Epithelial cell of proximal tubule (primary cell): ENCODE measurements at places on chromosomes 16 and 17. TPM values are rescaled to one million over a fixed set of nuclear protein-coding genes. Genes with fewer than 3 reads are reported as not detected.

DNA sequence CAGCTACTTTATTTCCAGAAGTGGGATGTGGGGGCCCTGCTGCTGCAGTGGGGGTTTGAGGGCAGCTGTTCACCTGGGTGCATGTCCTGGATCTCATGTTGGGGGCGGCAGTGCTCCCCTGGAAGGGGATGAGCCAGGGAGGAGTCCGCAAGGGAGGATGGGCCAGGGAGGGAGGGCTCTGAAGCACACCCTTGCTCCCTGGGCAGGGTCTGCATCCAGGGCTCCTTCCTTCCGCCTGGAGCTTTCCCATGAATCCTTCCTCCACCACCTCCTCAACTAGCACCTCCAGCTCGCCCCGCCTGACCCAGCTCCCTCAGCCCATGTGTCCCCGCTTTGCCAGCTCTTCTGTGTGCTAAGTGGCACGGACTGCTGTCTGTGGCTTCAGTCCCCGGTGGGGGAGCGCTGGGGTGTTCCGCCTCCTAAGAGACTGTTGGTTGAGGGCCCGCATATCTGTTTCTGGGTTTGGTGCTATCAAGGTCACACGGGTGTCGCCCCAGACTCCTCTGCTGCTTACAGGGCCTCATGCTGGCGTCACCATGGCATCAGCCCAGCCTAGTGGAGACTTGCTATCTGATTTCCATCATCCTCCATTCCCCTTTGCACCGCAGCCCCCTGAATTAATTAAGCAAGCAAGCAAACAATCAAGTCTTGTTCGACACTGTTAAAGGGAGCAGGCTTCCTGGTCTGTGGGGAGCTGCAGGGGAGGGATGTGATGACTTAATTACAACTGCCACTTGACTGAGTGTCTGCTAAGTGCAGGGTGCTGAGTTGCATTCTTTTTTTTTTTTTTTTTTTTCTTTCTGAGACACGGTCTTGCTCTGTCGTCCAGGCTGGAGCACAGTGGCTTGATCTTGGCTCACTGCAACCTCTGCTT lies 71.8 kb downstream of the PRKCA start:
- no peak for DNase-seq

DNA sequence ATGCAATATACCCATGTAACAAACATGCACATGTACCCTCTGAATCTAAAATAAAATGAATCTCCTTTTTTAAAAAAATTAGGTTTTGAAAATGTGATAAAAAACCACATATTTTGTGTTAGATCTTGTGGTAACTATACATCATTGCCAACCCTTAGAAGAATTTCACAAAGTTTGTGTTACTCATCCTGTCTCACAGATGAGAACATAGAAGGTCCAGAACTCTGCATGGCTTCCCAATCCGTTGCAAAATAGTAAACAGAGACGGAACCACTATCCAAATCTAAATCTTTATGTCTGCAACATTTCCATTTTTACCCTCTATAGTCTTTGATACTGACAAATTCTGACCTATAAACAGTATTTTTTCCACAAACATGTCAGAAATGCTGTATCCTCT lies 759.9 kb downstream of the KCNJ2 start:
- no peak for DNase-seq

NPIPA8 gene
- total RNA-seq = not detected in 2 replicates

- no peak for DNase-seq
Measured at GRCh38 chr17:78567991-78568390, 9.2 kb downstream of the DNAH17 start.

CCL1 gene
- total RNA-seq = not detected in 2 replicates

GRCh38 chr16:79347277-79347676 lies 253.3 kb downstream of the MAF start:
- DNase-seq = no peak

RNF213 gene
- 29.4 and 80.5 TPM in 2 replicates for total RNA-seq

DNA sequence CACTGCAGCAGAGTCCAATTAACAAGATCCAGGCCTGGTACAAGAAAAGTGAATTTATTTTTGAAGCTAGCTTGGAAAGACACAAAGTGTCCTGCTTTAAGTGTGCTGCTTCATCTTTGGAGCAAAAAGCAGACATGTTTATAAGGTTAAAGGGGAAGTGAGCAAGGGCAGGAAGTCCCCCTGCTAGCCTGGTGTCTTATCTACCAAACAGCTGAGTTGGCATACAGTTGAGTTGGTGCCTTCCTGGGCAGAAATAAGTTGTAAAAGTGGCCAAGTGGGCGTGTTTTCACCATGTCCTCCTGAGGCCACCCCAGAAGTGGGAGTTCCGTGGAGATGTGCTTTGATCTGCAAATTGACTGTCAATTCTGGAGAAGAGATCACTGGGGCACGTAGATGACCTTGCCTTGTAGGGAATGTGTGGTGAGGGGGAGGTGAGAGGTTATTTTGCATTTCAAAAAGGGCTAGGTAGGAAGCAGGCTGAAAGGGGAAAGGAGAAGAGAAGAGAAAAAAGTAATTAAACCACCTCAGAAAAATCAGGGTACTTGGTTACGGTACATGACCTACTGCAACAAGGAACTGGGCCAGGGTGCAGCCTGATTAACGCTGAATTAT lies 38.3 kb upstream of the HSBP1 start:
- DNase-seq = no peak

GRCh38 chr17:76499267-76499667 lies 2.0 kb downstream of the RHBDF2 start:
- no peak for DNase-seq

- no peak for DNase-seq
Measured at GRCh38 chr16:59591480-59591879, 857.4 kb upstream of the GOT2 start.

- DNase-seq = no peak
Measured at GRCh38 chr17:77006971-77007649, 133.7 kb upstream of the SEC14L1 start.

GRCh38 chr17:78147315-78147998 lies 1.3 kb downstream of the C17orf99 start:
- no peak for DNase-seq

DNA sequence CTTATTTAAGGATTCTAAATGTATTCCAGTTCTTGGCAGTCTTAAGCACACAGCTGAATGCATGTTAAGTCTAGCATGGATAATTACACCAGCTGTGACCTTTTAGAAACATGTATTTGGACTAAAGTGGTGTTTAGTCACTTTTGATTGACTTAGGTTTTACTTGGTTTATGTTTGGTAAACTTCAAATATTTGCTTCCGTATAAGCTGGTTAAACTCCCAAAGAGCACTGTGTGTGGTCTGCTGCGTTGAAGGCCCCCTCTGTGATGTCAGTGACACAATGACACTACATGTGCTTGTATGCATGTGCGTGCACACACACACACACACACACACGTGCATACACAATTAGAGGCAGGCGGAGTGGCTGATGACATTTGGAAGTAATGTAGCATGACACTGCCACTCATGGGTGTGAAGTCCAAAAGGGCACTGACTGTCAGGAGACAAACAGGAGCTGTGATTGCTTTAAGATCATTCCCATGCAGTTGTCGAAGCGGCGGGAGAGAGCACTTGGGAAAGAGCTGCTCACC lies 156.1 kb upstream of the CDH13 start:
- no peak for DNase-seq

- peak; percentile 57 for DNase-seq
Measured at GRCh38 chr17:62109378-62109902, 44.4 kb upstream of the MED13 start.

- DNase-seq = no peak
Measured at GRCh38 chr16:15887283-15887682, 1.1 kb downstream of the CEP20 start.

DNA sequence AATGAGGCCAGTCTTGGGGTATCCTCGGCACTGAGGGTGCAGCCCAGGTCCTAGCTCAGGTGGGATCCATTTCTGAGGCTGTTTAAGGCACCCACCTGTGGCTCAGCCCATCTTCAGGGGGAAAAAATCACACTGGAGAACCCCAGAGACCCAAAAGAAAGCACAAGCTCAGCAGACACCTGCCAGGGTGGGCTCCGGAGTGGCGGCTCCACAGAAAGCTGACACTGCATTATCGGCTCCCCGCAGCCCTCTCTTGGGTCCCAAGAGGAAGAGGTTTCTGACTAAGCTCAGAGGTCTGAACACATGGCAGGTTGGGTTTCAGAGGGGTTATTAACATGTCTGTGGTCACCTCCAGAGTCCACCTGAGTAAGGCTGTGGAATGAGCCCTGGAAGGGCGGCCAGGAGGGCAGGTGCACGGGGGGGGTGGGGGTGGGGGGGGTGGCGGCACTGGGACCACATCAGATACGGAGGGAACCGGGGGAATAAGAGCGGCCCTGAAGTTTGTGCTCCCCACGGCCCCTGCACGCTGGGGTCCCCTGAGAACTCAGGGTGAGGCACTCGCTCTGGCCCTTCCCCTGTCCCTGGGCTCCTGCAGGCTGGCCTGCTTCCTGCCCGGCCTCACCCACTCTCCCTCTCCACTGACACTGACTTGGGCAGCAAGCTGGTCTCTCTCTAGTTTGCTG lies 79.5 kb downstream of the TIMM22 start:
- no peak for DNase-seq

- no peak for DNase-seq
Measured at GRCh38 chr17:279776-280175, 72.8 kb downstream of the RPH3AL start.

SMTNL2 gene
- 0.07 and 1.3 TPM in 2 replicates for total RNA-seq

DNA sequence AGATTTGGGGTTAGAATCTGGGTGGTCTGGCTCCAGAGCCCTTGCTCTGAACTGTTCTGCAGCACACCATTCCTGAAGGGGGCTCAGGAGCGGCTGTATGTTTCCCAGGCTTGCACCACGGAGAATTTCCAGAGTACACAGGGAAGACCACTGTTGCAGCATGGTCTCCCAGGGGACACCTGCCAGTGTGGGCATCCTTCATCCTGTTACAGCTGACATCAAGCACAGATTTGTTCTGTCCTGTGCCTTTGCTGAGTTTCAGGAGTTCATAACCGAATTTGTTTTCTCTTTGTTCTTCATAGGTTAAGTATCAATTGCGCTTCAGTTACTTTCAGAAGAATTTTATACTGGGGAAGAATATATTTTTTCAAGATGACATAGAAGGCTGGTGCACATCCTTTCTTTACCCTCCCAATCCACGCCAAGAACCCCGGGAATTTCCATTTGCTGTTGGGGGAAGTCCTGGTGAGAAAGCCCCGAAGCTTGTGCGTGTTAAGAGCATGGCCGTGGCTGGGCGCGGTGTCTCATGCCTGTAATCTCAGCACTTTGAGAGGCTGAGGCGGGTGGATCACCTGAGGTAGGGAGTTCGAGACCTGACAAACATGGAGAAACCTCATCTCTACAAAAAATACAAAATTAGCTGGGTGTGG lies 26.3 kb upstream of the ABCA3 start:
- no peak for DNase-seq

DNA sequence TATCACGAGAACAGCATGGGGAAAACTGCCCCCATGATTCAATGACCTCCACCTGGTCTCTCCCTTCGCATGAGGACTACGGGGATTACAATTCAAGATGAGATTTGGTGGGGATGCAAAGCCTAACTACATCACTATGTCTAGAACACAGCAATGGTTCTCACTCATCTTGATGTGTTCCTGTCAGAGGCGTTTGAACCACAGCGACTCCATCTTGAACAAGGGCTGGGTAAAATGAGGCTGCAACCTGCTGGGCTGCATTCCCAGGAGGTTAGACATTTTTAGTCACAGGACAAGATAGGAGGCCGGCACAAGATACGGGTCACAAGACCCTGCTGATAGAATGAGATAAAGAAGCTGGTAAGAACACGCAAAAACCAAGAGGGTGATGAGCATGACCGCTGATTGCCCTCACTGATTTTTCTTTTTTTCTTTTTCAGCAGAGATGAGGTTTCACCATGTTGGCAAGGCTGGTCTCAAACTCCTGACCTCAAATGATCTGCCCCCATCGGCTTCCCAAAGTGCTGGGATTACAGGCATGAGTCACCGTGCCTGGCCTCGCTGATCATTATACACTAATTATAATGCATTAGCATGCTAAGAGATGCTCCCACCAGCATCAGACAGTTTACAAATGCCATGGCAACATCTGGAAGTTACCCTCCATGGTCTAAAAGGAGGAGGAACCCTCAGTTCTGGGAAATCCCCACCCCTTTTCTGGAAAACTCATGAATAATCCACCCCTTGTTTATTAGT lies 3.0 kb upstream of the PPY start:
- no peak for DNase-seq

XYLT1 gene
- total RNA-seq = 0.14 and 0.23 TPM in 2 replicates

RUNDC3A gene
- 0.07 and 2.2 TPM in 2 replicates for total RNA-seq

DNA sequence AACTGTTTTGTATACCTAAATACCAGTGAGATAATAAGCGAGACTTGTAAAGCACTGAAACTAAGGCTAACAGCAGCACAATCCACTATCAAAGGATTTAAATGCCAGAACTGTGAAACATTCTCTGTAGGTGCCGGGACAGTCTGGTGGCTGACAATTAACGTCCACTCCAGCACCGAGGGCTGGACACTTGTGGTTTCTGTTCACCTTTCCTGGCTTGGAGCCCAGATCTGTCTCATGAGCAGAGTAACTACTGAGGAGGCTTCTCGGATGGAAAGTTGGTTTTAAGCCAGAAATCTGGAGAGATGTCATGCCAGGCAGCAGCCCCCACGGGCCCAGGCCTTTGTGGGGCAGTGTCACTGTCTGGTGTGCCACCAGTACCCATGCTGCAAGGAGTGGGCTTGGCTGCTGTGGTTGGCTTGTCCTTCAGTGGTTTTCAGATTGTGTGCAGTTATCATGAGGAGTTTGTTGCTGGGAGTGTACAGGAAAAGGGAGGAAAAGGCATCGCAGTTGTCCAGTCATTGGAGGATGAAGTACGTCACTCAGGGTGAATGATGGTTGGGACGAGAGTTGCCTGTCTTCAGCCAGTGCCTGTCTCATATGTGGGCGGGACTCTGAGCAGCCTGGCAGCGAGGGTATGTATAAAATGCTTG lies 35.5 kb downstream of the UBN1 start:
- DNase-seq = peak; percentile 63

SYNGR3 gene
- total RNA-seq = 8.5 and 22.0 TPM in 2 replicates
